ENCODE measurements at places on chromosomes 2 and 18.

DNA sequence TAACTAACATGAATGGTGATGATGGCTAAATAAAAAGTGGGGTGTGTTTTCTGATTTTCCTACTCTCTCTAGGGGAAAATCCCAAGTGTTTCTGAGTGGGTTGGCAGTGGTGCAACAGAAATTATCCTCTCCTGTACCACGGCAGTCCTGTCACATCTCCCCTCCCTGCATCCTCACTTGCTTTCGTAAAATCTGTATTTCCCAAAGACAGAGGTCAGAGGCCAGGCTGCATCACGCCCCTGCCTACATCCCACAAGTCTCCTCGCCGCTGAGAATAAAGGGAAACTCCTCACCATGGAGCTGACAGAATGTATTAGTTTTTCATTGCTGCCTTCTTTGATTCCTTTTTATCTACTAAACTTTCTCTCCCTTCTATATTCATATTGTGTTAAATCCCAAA is 13.1 kb downstream of the FBLN7 start:
- no peak for DNase-seq

- no peak for DNase-seq
Measured at GRCh38 chr2:136310797-136311603, 193.1 kb upstream of the CXCR4 start.

GRCh38 chr2:156177654-156178053 is 154.9 kb downstream of the NR4A2 start:
- DNase-seq: no peak

- DNase-seq: peak; percentile 25
Measured at GRCh38 chr18:51110073-51110797, 80.2 kb downstream of the SMAD4 start.

GRCh38 chr2:63790906-63791305 is 50.8 kb upstream of the UGP2 start:
- no peak for DNase-seq
